ENCODE measurements at places on chromosomes 5 and 9.

GRCh38 chr9:100605405-100605804, 27.5 kb downstream of the CAVIN4 start:
- H3K36me3 ChIP-seq: no peaks in the 10 kb centered on the region
- no peak overlapping the region for H3K4me3 ChIP-seq
- no peak overlapping the region for H3K27ac ChIP-seq
- peaks cover 4% of the 10 kb centered on the region for H3K27me3 ChIP-seq
- DNase-seq: no peak

DNA sequence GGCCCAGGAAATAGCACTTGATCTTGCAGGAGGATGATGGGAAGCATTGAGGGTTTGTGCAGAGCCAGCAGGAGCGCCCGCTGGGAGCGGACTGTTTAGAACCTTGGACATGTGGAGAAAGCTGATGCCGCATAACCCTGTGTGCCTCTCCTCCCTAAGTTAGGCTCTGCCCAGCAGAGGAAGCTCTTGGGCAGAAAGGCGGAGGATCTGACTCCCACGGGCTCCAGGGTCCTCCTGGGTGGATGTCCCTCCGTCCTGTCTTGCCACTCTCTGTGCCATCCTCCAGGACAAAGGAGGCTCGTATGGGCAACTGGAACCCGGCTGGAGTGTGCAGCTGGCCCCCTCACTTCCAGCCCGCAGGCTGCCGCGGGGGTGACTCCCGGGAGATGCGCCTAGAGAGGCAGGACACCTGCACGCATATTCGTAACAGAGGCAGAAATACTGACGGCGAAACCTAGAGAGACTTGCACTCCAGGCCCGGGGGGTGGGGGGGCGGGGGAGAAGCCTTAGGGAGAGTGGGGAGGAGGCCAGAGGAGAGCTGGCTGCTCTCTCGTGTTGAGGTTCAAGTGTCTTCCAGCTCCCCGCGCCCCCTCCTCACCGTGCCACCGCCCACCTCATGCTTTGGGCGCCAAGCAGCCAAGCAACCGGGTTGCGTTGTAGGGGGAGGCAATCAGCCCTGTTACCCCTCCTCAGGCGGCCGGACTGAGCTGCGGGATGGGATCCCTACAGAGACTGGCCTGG, 5.4 kb upstream of the FOXE1 start:
- no peak for DNase-seq
- H3K36me3 ChIP-seq: no peaks in the 10 kb centered on the region
- peaks cover 21% of the 10 kb centered on the region for H3K27me3 ChIP-seq

- H3K27me3 ChIP-seq: no peaks in the 10 kb centered on the region
- DNase-seq: no peak
- H3K4me1 ChIP-seq: no peaks in the 10 kb centered on the region
- H3K27ac ChIP-seq: no peak overlapping the region
- H3K36me3 ChIP-seq: peaks cover 49% of the 10 kb centered on the region
Measured at GRCh38 chr9:33366979-33367480, 35.3 kb downstream of the AQP7 start.

- peaks cover 31% of the 10 kb centered on the region for H3K36me3 ChIP-seq
- peaks cover 10% of the 10 kb centered on the region for H3K4me1 ChIP-seq
- H3K27me3 ChIP-seq: no peaks in the 10 kb centered on the region
- no peak overlapping the region for H3K27ac ChIP-seq
Measured at GRCh38 chr9:97359147-97359546, 51.7 kb downstream of the CCDC180 start.

Measured in memory B cell (primary cell).